Aortic smooth muscle cell (primary cell): ENCODE measurements at places on chromosomes 7 and 10. TPM values are rescaled to one million over a fixed set of nuclear protein-coding genes. Genes with fewer than 3 reads are reported as not detected.

Gene HOXA9
- total RNA-seq: not detected in 2 replicates

Gene ABCB4
- 1.3 and 3.9 TPM in 2 replicates for total RNA-seq

Gene DTX2
- total RNA-seq: 3.0 and 4.5 TPM in 2 replicates

Gene SPDYE5
- total RNA-seq: not detected in 2 replicates

Gene GHRHR
- not detected in 2 replicates for total RNA-seq

Gene TAS2R4
- total RNA-seq: 0.99 and 1.2 TPM in 2 replicates

Gene C10orf53
- total RNA-seq: not detected in 2 replicates

Gene CD36
- under 0.01 and 0.13 TPM in 2 replicates for total RNA-seq

Gene AKR1B15
- total RNA-seq: not detected in 2 replicates

Gene SPDYE1
- total RNA-seq: not detected in 2 replicates

Gene AGR3
- not detected in 2 replicates for total RNA-seq

Gene MAP3K8
- 8.5 and 25.1 TPM in 2 replicates for total RNA-seq

Gene FAM25G
- total RNA-seq: not detected in 2 replicates

Gene CXCL12
- total RNA-seq: 814 and 1,285 TPM in 2 replicates

Gene SGMS1
- total RNA-seq: 51.7 and 59.2 TPM in 2 replicates

Gene DLX6
- total RNA-seq: not detected in 2 replicates

Gene TAS2R3
- total RNA-seq: 0.92 and 1.5 TPM in 2 replicates

Gene TAS2R41
- not detected in 2 replicates for total RNA-seq

Gene GLI3
- 3.0 and 3.7 TPM in 2 replicates for total RNA-seq

Gene SYT15B
- not detected in 2 replicates for total RNA-seq

Gene RNF148
- 0.40 and 0.99 TPM in 2 replicates for total RNA-seq

Gene MCMBP
- 41.0 and 51.7 TPM in 2 replicates for total RNA-seq

Gene PNLIPRP2
- not detected in 2 replicates for total RNA-seq

Gene MGAM2
- total RNA-seq: not detected in 2 replicates

Gene GFRA1
- total RNA-seq: under 0.01 and 0.12 TPM in 2 replicates

Gene EPHB6
- 14.0 and 23.1 TPM in 2 replicates for total RNA-seq

Gene LIPF
- total RNA-seq: not detected in 2 replicates

Gene DENND11
- total RNA-seq: 7.5 and 9.0 TPM in 2 replicates

Gene PON3
- 0.06 TPM in 1 of 2 replicates, not detected in the other for total RNA-seq
